MG63 (cell line): ENCODE measurements at places on chromosomes 4 and X. TPM values are rescaled to one million over a fixed set of nuclear protein-coding genes. Genes with fewer than 3 reads are reported as not detected.

Gene ANK2
- 5.6 and 6.0 TPM in 2 replicates for total RNA-seq

Gene S100G
- not detected in 2 replicates for total RNA-seq

DNA sequence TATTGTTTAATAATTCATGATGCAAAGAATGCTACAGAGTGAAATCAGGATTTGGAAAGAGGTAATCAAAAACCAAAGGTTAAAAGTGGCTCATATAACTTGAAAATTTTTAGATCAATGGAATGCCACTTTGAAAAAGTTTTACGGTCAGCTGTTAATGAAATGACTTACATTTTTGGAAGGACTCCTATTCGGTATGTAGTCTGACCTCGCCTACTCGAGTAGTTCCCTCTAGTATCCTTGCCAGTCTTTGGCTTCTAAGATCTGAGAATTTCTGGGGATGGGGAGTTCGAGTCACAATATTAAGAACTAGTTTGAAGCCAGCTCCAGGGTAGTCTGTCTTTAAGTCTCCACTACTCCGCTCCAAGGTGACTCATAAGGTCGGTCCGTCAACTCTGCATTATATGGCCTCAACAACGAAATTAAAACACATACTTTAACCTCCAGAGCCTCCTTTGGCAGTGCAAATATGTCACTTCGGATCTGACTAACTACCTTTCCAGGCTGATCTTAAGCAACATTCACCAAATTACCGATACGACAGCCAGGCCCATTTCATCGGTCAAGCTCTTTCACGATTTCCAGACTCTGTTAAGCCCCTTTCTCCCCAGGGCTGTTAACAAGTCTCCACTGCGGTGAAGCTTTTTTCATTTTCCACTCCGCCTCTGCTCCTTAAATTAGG lies 733 bp upstream of the NAA15 start:
- DNase-seq = peak; percentile 22

GRCh38 chr4:165921546-165921945 lies 48.5 kb downstream of the TLL1 start:
- DNase-seq = no peak

DNA sequence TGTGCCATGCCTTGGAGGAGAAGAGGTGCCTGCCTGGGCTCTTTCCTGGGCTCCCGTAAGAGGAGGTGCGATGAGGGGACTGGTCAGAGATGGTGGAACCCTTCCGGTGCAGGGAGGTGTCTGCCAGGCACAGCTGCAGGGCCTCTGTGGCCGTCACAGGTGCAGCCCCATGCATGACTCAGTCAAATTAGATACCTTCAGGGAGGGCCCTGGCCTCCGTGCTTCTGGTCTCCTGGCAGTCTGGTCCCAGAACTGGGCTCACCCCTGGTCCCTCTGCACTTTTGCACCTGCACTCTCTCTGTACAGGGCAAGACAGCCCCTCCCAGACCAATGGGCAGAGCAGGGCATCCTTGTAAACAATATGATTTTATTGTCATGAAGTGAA lies 49.9 kb upstream of the LRPAP1 start:
- DNase-seq = no peak

GRCh38 chrX:23061116-23061515 lies 61.4 kb downstream of the DDX53 start:
- no peak for DNase-seq
